GM06990 (cell line): ENCODE measurements at places on chromosomes 5 and 9.

GRCh38 chr5:58040044-58040443 is 419.8 kb downstream of the PLK2 start:
- no peak for DNase-seq

DNA sequence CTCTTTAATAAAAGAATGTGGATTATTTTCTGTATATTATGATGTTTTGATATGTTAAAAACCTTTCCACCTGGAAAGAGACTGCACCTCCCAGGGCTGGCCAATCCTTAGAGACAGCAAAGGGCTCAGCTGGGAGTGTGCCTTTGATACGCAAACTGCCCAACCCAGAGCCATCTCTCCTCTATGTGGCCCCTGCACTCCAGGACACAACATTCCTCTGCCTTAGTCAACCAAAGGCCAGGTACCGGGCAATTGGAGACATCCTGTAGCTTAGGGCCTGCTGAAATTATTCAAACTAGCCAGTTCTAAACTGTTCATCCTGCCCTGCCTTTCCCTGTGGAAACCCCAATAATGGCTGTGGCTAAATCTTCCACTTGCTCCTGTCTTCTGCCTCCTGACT is 5.0 kb upstream of the HSPB3 start:
- DNase-seq, result no peak

- DNase-seq, result no peak
Measured at GRCh38 chr5:39064450-39064849, 9.7 kb downstream of the RICTOR start.

- DNase-seq, result no peak
Measured at GRCh38 chr5:76467216-76467615, 64.1 kb downstream of the IQGAP2 start.

DNA sequence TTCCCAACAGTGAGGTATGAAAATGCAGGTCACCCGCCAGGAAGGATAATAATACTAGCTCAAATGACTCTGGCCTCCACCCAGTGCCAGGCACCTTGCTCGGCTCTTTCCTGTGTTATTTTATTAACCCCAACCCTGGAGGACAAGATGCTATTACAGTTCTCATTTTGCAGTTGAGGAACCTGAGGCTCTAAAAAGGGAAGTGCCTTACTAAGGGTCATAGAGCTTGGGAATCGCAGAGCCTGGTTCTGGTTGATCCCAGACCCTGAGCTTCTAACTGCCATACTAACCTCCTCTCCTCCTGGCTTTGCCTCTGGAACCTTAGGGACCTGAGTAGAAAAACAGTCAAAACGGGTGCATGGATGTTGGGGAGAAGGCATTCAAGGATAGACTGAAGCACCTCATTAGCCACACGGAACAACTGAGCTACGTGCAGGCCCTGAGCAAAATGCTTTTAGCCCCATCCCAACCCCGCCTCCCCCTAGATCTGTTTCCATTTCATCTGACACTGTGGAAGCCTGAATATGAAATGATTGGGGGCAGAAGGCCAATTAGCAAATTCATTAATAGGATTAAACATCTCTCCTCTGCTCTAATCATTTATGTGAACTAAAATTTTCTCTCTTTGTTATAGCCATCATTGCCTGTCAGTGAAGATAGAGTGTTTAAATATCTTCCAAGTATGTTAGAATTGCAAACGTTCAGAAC is 7.9 kb downstream of the KCNIP1 start:
- DNase-seq, result no peak

DNA sequence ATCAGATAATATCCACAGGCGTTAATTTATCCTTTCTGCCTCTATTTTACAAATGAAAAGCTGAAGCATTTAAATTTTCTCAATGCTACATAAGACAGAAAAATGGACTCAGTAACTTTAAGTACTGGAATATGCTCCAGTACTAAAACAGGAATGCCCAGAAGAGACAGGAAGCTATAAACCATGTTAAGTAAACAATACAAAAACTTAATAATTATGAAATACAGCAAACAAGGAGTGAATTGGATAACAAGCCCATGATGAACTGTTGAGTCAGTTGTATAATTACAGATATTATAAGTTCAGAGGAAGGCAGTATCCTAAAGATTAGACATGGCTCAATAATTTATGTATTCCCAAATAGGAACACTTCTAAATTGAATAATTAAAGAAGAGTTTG is 148.5 kb downstream of the CHSY3 start:
- no peak for DNase-seq

- DNase-seq, result no peak
Measured at GRCh38 chr5:432928-433791, 9.8 kb upstream of the EXOC3 start.

GRCh38 chr9:99023831-99024230 is 80.1 kb downstream of the COL15A1 start:
- no peak for DNase-seq

- DNase-seq, result no peak
Measured at GRCh38 chr9:95920017-95920416, 44.5 kb downstream of the ERCC6L2 start.

- DNase-seq, result no peak
Measured at GRCh38 chr5:142000704-142001484, 11.9 kb downstream of the GNPDA1 start.

DNA sequence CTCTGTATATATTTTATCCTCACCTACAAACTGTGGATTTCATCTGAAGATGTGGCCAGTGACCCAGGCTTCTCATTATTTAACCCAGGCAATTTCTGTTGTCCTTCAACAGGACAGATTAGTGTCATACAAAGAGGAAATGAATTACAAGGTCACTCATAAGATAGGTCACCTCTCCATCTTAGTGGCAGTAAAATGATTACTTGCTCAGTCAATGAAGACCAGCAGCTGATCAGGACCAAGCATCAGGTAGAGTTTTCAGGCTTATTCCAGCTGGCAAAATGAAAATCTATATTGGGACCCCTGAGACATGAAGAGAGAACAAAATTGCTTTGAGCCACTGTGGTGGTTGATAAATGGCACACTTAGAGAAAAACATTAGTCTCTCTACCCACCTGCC is 135.2 kb upstream of the PRDM9 start:
- no peak for DNase-seq

GRCh38 chr9:75664597-75664996 is 225.9 kb upstream of the PCSK5 start:
- DNase-seq, result no peak

DNA sequence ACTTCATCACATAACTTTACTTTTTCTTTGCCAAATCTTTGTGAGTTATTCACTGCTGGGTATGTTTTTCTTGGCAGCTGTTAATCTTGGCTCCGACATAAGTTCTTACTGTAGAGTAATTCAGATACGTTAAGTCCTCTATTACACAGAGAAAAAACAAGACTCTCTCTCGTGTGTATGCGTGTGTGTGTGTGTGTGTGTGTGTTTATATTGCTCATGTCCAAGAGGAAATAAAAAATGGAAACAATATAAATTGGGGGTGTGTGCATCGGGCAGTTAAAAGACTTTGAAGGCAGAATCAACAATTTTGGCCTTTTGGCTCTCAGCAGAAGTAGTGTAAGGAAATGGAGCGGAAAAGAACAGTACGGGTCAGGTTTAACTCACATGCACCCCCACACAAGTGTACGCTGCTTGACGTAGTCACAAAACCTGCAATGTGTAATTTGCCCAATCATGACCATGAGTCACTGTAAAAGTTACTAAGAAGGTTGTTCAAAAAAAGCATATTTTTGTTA is 67.2 kb upstream of the IFNE start:
- DNase-seq, result no peak

- no peak for DNase-seq
Measured at GRCh38 chr9:82382887-82383616, 394.5 kb downstream of the SPATA31D1 start.

GRCh38 chr9:36748322-36748899 is 175.7 kb downstream of the MELK start:
- no peak for DNase-seq

DNA sequence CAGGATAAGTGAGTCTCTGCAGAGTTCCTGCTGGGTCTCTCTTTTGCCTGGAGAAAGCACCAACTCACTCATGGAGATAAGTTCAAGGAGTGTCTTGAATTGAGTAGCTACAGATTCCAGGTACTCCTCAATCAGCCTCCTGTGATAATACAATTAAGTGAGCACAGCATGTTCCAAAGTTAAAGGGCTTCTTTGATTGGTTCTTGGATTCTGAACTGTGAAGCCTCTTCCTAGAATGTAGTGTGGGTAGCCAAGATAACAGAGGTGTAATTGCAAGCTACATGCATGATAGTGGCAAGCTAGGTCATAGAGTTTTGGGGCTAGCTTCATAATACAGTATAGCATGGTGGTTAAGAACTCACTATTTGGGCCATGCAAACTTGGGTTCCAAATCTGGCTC is 23.2 kb upstream of the CARNMT1 start:
- no peak for DNase-seq

DNA sequence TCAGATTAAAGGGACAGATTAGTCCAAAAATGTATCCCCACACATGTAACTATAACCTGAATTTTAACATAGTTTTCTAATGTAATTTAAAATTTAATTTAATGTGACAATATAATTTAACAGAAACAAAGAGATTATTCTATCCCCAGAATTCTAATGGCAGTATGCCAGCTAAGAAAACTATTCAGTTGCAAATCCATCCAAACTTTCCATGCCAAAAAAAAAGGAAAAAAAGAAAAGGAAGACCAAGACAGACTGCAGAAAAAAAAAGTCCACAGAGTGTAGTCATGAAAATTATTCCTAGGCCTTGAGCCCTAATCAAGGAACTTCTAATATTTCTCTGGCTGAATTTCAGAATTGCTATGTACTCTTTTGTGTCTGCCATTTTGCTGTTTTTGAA is 217.6 kb downstream of the CDH18 start:
- DNase-seq, result no peak

DNA sequence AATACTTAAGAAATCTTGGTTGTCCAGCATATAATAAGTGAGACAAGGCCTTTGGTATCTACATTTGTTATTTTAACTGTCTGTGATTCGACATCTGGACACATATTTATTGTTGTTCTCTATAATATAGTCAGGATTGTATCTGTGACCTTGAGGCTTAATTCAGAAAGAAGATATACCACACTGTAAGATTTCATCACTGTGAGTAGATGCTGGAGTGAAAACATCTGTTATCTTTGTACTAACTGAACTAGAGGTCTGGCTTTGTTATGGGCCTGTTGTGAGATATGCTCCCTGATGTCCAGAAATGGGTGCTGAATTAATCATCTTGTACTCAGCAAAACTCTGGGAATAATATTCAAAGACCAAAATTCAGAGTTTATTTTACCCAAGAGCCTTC is 148.5 kb downstream of the ISOC1 start:
- DNase-seq, result no peak

DNA sequence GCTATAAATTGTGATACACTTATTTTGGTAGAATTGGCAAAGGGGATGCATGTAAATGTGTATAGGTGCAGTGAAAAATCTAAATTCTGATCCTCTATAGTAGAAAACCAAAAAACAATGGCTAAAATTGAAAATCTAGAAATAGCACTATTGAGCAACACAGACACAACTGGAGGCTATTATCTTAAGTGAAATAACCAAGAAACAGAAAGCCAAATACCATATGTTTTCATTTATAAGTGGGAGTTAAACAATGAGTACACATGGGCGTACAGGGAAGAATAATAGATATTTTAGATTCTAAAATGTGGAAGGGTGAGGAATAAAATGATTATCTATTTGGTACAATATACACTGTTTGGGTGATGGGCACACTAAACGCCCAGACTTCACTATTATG is 183.2 kb upstream of the TUSC1 start:
- no peak for DNase-seq

- DNase-seq, result no peak
Measured at GRCh38 chr5:133992429-133993155, 12.2 kb downstream of the VDAC1 start.

DNA sequence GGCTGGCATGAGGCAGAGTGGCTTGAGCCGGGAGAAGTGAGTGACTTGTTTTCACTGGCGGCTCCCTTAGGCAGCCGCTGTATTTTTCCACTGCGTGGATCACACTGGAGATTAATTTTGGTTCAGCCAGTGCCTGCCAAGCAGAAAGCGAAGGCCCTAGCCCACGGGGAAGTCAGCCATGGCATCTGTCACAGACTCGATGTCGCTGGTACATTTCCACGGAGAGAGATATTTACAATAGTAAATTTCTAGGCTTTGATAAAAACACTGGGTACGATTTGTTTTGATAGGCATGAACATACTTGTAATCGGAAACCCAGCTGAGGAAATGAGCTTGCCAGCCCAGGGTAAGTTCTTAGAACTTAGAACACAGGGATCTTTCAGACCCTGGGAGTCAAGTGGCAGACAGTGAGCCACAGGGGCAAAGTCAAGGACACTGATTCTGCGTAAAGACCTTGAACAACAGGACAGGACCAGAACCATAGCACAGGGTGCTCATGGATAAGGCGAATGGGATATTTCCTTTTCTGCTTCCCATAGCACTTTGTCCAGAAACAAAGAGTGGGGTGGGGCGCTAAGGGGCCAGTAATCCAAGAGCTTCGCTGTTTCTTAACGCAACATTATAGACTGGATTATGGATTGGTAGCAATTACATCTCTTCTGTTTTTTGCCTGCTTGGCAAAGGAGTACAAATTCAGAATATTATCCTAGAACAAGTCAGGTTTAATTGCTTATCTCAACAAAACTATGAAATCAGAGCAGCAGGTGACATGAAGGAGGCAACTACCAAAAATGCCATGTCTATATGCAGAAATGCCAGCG is 4.5 kb downstream of the DUSP1 start:
- no peak for DNase-seq

DNA sequence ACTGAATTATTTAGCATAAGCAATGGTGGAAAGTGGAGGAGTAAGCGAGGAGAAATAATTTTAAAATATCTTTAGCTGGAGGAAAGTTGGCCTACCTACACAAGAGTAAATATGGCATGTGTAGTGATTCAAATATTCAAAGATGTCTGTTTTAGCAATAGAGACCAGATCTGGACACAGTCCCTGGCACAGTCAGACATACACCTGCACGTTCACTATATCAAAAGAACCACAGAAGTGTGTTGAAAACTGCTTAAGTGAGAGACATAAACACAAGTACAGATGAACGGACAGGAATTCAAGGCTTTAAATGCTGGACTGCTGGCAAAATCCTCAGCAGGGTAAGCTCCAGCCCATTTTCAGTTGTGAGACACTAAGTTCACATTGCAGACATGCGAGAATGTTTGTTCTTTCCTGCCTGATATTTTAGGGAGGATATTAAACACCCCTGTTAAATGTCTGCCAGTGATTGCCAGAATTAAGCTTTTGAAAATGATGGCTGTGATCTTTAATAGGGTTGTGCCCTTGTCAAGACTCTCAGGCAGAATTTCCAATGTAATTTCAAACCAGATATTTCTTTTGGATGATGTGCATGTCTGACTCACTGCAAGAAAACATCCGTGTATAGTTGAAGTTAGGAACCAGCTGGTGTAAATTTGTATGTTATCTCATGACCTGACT is 810.6 kb downstream of the TLE4 start:
- no peak for DNase-seq
